GM06990 (cell line): ENCODE measurements at places on chromosomes 12 and 14.

DNA sequence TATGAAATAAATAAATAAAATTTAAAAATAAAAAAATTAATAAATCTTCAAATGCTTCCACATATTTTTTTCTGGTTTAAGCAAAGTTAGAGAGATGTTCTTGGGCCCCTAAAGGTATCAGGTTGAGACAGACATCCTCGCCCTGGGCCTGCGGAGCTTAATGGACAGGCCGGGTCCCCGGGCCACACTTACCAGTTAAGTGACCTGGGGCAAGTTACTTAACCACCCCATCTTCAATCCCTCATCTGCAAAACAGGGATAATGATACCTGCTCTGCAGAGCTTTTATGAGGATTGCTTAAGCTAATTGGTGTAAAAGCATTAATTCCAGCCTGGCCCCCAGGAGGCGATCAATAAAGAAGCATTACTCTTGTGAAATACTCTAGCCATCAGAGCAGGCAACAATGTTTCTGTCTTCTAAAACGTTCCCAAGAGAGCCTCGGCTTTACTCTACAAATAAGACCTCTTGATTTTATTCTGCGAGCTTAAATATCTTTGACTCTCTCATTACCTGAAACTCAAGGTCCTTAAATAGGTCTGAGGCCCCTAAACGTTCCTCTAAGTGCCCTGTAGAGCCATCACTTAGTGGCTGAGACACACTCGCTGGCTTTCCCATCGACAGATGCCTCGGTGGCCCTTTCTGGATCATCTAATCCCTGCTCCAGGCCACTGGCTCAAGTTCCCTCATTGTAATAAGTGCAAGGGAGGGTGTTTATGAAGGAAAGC lies 81.1 kb upstream of the DIO3 start:
- DNase-seq, result no peak

GRCh38 chr12:1262011-1262410 lies 271.0 kb downstream of the ERC1 start:
- DNase-seq, result no peak

DNA sequence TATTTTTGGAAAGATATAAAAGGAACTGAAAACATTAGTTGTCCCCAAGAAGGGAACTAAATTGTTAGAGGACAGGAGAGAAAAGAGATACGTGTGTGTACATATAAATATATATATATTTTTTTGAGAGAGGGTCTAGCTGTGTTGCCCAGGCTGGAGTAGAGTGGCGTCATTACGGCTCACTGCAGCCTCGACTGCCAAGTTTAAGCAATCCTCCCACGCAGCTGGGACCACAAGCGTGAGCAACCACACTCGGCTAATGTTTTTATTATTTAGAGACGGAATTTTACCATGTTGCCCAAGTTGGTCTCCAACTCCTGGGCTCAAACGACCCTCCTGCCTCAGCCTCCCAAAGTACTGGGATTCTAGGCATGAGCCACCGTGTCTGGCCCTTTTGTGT lies 16.2 kb upstream of the NOP2 start:
- no peak for DNase-seq

DNA sequence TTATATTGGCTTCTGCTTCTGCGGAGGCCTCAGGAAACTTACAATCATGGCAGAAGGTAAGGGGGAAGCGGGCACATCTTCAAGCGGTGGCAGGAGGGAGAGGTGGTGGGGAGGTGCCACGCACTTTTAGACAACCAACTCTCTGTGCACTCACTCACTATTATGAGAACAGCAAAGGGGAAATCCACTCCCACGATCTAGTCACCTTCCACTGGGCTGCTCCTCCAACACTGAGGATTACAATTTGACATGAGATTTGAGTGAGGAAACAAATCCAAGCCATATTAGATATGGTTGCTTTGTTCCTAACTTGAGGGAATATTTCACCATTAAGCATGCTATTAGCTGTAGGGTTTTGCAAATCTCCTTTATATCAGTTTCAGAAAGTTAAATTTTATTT lies 80.3 kb downstream of the UNC79 start:
- no peak for DNase-seq

DNA sequence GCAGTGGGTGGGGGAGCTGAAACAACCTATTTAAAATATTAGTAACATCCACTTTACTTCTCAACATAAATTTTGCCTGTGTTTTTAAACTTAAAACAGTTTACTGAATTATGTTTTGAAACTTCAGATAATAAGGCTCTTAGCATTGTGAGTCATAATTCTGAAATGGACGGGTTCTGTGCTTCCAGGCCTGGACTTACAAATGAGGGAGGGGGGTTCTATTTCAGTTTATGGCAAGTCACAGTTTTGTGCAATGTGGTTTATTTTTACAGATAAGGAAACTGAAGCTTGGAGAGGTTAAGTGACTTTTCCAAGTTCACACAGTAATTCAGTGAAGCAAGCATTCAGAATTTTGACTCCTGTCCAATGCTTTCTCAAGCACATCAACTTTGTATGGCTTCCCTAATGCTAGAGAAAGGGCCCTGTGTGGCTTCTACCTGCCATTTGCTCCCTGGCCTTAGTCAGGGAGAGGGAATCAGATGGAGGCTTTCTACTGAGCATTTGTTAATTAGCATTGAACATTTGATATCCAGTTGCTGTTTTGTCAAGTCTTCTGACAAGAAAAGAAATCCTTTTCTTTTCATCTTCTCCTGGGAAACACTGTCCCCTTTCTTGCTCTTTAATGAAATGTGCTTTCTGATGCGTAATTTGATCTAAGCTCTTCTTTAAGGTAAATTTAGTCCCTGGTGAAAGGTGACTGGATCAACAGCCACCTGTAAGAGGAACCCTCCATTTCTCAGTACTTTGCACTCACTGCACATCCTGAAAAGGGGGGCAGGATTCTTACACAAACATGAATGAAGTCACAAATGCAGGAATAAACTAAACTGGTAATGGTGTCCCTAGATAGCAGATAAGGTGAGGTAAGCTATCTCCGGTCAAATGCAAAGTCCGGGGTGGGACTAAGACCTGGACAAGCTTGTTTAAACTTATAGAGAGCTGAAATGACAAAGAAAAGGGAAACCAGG lies 2.5 kb upstream of the SALL2 start:
- DNase-seq, result no peak

GRCh38 chr14:105305791-105306190 lies 5.0 kb upstream of the BRF1 start:
- no peak for DNase-seq

- DNase-seq, result no peak
Observed at GRCh38 chr12:45611495-45611894, 118.0 kb upstream of the ARID2 start.

- DNase-seq, result no peak
Observed at GRCh38 chr12:122032580-122032979, 10.9 kb downstream of the BCL7A start.
